Left colon (tissue), 2 donors: ENCODE measurements at places on chromosomes 7 and 10.

- DNase-seq: no peak
Observed at GRCh38 chr10:43427166-43427825, 9.6 kb upstream of the ZNF487 start.

DNA sequence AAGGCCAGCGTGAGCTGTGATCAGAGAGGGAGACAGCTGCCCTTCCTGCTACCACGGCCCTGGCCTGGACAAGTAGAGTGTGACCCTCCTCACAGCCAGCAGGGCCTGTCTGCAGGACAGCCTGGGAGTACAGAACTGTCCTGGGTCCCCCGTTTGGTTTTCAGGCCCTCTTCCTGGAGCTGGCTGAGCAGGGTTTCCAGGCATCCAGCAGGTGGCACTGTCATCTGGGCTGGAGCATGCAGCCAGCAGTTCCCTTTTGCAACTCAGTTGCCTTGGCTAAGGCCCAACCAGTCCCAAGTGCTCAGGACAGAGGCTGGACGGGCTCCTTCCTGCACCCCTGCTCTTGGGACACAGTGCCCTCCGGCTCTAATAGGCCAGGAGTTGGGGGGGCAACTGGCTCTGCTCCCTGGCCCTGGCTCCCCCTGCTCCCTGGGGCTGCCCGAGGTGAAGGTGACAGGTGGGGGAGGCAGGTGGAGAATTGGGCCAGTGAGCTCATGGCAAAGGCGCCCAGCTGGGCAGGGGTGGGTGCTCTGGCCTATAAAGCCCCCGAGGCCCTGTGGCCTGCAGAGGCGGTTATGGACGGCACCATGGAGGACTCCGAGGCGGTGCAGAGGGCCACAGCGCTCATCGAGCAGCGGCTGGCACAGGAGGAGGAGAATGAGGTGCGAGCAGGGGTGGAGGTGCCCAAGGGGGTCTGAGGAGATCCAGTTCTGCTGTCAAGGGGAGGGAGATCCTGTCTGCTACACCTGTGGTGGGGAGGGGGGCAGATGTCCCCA, at the start of gene ANKRD2:
Gene ANKRD2, plus strand, starts transcription at position 566 of the 776 bp plus-strand sequence. Its CDS starts 10 bp downstream, at position 576.
- peak; percentile 66 for DNase-seq

DNA sequence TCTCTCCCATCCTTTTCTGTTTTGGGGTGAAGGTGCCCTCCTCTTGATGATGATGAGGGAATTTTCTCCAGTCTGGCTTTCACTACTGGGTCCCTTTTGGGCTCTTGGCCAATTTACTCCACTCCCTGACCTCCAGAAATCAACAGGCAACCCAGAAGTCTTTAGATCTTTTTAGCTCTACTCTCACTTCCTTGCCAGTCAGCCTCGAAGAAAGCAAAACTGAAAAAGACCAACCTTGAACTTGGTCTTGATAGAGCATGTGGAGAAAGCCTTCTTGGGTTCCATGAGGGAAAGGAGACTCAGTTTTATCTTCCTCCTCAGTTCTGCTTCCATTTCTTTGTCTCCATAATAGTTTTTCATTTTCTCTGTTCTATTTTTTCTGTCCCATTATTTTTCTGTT, 91.4 kb upstream of the NPVF start:
- DNase-seq: no peak

DNA sequence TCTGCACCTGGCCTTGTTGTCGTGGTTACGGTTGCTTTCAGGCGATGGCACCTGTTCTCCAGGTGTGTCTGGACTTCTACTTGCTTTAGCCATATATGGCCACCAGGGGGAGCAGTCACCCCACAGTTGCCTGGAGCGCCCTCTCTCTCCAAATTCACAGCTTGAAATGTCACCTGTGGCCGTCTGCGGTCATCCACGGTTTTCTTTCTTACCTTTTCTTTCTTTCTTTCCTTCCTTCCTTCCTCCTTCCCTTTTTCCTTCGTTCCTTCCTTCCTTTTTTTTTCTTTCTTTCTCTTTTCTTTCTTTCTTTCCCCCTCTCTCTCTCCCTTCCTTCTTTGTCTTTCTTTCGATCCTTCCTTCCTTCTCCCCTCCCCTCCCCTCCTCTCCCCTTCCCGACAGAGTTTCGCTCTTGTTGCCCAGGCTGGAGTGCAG, 150.5 kb upstream of the VKORC1L1 start:
- peak; percentile 54 for DNase-seq

GRCh38 chr7:44261240-44261639, 60.5 kb downstream of the YKT6 start:
- no peak for DNase-seq

- DNase-seq: peak; percentile 35
Observed at GRCh38 chr10:1368842-1369171, 312.6 kb downstream of the WDR37 start.

- DNase-seq: no peak
Observed at GRCh38 chr7:12553416-12553815, 17.1 kb upstream of the SCIN start.

GRCh38 chr10:30392564-30392990, 41.4 kb upstream of the MAP3K8 start:
- DNase-seq: peak; percentile 84

DNA sequence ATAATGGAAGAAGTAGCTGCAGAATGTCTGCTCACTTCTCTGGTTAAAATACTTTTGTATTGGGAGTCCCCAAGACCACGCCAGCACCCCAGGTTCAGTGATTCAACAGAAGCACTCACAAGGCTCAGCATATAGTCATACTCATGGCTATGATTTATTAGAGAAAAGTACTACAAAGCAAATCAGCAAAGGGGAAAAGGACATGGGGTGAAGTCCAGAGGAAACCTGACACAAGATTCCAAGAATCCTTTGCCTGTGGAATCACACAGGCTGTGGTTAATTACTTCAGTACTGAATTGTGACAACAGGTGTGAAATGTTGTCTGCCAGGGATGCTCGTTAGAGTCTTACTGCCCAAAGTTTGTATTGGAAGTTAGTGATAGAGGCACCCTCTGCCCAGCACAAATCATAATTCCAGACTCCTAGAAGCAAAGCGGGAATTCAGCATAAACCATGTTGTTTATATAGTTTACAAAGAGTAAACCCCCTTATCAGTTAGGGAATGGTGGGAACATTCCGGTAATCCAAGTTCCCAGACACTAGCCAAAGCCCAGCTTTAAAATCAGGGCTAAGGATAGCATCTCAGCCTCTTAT, 79.4 kb downstream of the HYCC1 start:
- no peak for DNase-seq

DNA sequence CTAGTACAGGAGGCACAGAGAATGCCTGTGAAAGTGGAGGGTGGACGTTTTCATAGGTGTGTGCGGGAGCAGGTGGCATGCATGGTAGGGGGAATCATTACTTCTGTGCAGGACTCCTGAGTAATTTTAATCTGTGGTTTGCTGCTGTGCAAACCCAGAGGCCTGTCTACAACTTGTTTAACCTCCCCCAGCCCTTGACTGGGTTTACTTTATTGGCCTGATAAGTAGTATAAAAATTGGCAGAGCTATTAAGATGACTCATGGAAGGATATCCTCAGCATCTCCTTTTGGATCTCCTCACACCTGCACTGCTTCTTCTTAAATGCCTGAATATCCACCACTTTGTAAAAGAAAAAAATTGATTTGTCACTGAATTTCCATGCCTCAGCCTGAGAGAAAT, 104.8 kb downstream of the AUTS2 start:
- no peak for DNase-seq

DNA sequence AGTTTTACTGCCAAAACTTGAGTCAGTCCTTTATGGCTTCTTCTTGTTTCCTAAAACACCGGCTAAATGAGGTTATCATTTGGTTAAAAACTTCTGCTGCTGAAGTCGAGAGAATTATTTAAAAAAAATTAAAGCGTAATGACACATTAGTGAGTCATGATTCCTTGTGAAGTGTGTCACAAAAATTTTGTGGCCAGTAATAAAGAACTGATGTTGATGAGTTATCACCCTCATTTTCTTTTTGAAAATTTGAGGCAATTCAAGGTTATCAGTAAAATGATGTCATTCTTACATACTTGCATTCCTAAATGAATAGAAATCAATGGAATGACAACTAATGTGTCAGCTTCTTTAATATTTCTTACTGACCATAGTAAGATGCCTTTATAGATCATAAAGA, 427.4 kb downstream of the SORCS3 start:
- no peak for DNase-seq

GRCh38 chr10:48614481-48615390, 9.9 kb upstream of the ARHGAP22 start:
- DNase-seq: no peak

GRCh38 chr10:126903656-126904360, 1.4 kb upstream of the DOCK1 start:
- DNase-seq: no peak
